ENCODE measurements at places on chromosomes 4 and X.

- peak; percentile 75 for DNase-seq
Measured at GRCh38 chrX:14032406-14032805, 2.7 kb upstream of the GEMIN8 start.

GRCh38 chrX:107566604-107567262, 61.6 kb upstream of the PRPS1 start:
- DNase-seq: no peak

DNA sequence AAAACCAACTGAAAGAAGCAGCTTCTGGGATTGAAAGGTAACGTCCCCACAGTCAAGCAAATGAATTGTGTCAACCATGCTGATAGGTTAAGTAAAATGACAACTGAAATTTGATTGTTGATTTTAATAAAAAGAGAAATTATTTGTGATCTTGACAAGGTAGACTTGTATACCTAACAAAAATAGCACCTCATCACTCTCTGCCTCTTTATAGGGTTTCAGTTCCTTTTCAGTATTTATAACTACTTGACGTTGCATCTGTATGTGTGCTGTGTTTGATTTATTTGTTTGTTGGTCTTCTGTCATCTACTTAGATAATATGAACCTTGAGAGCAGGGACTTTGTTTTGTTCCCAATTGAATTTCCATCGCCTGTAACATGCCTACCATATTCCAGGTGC, 7.9 kb upstream of the PPP3CA start:
- no peak for DNase-seq

- no peak for DNase-seq
Measured at GRCh38 chr4:143539670-143540023, 26.1 kb downstream of the SMARCA5 start.

DNA sequence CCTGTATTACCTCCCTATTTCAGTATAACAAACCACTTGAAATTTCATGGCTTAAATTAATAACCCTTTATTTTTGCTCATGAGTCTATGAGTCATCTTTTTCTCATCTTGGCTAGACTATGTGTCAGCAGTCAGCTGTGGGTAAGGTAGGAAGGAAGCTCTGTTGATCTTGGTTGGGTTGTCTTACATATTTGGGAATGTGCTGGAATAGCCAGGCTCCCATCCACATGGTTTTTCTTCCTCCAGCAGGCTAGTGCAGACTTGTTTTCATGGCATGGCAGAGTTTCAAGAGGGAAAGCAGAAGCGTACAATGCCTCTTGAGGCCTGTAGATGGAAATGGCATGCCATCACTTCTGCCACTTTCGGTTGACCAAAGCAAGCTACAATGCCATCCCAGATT, 89.7 kb downstream of the LINC00632 start:
- DNase-seq: no peak

GRCh38 chr4:10273030-10273429, 156.4 kb upstream of the WDR1 start:
- DNase-seq: no peak

DNA sequence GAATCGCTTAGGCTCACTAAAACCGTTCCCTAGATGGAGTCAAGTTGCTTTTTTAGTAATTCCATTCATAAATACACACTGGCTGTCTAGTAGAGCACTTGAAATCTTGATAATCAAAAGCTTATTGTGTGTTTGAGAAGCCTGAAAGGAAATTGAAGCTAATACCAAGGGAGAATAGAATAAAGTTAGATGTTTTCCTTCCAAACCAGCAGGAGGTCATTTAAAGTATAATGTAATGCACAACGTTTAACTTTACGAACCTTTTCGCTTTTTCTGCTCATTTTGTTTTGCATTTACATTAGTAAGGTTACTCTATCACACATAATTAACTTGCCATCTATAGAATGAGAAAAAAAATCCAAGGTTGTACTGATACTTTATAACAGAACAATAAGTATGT, 440.9 kb downstream of the NKX6-1 start:
- no peak for DNase-seq

GRCh38 chr4:87388901-87389300, 2.1 kb downstream of the HSD17B11 start:
- DNase-seq: no peak

DNA sequence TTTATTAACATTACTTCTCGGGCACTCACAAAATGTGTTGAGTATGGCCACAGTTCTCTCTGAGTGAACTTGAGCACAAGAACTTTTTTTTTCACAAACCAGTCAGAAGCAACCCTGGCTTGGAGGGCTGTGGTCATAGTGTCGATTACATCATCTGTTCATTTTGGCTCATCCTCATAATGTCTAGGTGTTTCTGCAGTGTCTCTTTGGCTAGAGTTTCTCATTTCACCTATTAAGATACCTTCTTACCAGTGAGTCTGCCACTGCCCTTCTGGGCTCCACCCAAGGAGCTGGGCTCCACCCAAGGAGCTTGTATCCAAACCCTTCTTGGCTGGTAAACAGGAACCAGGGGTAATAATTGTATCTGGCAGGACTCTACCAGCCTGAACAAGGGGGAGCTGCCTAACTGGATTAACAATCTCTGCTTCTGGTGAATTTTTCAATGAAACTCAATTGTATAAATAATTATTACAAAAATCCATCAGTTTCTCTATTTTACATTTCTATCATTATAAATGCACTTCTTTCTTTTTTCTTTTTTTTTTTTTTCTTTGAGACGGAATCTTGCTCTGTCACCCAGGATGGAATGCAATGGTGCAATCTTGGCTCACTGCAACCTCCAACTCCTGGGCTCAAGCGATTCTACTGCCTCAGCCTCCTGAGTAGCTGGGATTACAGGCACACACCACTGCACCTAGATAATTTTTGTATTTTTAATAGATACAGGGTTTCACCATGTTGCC, 667.7 kb upstream of the SLIT2 start:
- DNase-seq: no peak

DNA sequence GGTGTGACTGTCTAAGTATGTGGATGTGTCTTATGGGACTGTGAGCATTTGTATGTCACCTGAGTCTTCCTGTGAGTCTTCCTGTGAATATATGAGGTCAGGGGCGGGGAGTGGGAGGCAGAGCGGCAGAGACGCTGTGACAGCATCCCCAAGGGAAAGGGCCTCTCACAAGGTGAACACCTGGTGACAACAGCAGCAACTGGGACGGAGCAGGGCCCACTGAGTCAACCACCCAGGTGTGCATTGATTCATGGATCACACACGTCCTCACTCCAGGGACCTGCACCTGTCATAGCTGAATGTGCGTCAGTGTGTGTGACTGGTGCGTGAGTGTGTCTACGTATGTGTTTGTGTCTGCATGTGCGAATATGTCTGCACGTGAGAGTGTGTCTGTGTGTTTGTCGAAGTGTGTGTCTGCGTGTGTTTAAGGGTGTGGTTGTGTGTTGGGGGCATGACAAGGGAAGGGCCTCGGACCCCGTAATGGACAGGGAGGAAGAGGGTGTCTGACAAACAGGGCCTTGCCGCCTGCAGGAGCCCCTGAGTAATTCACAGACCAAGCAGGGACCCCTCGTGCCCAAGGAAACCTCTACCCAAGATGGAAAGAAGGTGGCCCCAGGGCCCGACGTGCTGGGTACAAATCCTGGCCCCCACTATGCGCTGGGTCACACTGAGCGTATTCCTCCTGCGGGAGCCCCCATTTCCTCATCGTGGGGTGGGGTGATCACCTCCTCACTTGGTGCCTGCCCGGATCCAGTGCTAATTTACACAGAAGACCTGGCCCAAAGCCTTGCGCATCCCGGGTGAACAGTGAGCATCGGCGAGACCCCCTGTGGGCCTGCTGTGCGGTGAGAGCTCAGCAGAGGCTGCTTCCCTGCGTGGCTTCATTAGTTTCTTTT, 76.7 kb downstream of the ABLIM2 start:
- DNase-seq: no peak

GRCh38 chr4:23365086-23365485, 524.8 kb downstream of the PPARGC1A start:
- no peak for DNase-seq

- DNase-seq: no peak
Measured at GRCh38 chrX:1451251-1451660, 1.5 kb downstream of the ASMTL start.

DNA sequence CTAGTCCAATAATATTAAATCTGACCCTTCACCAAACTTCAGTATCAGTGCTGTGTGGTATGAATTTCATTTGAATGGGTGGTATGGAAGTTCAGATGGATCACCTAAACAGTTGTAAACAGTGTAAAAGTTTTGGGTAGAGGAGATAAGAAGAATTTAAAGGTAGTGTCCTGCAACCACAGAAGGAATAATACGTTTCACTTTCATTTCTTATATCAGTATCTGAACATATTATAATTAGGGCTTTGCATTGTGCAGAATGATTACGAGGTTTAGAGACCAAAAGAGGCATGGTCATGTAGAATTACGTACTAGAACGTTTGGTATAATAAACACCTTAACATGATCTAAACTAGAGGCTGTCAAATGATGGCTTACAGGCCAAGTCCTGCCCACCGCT, 116.1 kb downstream of the PDLIM5 start:
- DNase-seq: no peak

GRCh38 chr4:150318971-150319370, 240.7 kb downstream of the DCLK2 start:
- no peak for DNase-seq

DNA sequence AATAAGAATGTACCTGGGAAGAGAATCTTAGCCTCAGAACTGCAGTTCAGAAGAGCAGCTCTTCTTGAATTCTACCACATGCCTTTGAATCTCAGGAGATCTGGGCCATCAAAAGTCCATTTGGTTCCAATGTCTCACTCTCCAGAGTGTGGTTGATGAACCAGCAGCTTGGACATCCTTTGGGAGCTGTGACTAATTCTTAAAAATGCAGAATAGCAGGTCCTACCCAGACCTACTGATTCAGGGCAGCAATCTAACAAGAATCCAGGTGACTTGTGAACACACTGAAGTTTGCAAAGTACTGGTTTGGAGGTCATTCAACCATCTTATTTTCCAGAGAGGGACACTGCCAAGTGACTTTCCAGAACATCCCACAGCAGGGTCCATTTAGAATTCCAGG, 244.7 kb downstream of the PACRGL start:
- no peak for DNase-seq

DNA sequence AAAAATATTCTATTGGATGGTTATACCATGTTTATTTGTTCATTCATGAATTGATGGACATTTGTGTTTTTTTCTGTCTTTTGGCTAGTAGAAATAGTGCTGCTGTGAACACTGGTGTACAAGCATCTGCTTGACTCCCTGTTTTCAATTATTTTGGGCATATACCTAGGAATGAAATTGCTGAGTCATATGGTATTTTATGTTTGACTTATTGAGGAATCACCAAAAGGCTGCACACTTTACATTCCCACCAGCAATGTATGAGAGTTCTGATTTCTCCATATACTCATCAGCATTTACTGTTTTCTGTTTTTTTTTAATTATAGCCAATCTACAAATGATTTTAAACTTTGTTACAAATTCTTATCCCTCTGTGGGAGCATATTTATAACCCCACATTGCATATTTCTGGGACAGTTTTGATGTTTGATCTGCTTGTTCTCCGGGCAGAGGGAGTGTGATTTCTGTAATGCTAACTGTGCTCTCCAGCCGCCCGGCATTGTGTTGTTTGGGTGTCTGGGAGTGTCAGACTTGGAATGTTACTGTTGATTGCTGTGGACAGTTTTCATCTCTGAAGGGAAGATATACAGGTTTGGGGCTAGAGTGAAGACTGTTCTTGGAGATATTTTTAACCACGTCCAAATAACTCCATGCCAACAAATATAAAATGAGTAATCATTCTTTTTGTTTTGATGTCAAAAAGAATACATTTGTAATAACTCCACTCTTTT, 60.5 kb upstream of the PGRMC2 start:
- DNase-seq: no peak

DNA sequence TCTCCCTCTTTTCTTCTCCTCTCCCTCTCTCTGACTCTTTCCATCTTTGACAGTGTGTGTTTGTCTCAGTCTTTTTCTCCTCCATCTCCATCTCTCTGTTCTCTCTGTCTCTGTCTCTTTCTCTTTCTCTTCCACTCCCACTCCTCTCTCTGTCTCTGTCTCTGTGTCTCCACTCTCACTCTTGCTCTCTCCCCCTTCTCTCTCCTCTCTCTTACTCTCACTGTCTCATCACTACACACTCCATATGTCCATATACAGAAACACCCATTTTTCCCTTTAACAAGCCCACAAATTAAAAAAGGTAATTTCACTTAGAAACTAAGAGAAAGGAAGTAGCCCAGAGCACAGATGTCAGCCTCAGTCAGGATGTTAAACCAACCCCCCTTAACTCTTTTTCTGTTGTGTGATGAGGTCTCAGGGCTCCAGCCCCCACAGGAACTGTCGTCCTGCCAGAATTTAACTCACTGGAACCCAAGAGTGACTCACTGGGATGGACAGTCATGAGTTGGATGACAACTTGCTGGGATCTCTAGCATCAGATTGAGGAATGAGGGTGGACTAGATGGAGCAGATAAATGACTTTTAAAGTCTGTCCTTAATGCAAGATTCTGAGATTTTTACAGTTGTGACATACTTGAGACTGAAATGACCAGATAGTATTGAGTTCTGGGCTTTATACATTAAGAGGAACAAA, 27.5 kb downstream of the OTUD6A start:
- DNase-seq: no peak

- no peak for DNase-seq
Measured at GRCh38 chrX:80120335-80120734, 105.8 kb downstream of the TBX22 start.

DNA sequence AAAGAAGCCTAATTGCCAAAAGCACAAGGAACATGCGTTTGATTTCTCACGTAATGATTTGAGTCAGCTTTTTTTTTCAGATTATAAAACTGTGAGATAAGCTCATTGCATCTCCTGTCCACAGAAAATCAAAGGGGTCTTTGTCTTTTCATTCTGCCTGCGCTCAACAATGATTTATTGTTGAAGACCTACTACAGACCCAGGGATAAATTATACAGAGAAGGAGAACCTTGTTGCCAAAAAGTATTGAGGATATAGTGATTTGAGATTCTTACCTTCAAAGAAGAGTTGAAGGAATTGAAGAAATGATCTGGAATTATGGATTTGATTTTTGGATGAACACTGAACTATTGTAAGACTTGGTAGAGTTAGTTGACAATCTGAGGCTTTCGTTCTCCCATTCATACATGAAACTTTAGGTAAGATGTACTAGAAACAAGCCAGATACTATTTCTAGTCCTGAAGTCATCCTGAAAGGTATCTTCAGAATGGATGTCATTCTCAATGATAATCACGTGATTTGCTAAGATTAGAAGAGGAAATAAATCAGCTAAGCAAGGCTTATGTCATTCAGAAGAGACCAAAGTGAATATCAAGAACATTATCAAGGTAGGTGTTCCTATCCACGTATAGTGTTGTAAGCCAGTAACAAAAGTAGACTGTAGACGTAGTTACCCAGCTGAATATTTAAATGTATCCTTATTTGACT, 71.1 kb upstream of the SCOC start:
- DNase-seq: peak; percentile 87

DNA sequence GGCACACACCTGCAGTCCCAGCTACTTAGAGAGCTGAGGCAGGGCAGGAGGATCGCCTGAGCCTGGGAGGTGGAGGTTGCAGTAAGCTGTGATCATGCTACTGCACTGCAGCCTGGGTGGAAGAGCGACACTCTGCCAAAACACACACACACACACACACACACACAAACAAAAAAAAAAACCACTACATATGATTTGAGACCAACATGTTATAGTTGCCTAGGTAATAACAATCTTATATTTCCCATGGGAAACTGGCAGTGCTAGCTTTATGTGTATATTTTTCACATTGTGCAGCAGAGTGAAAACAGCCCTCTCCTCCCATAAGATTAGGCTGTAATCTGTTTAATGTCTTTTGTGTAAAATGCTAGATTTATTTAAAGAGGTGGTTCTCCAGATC, 3.1 kb upstream of the FAM241A start:
- no peak for DNase-seq

Measured in NCI-H526 (cell line).